NCI-H1930 (cell line): ENCODE measurements at places on chromosomes 7 and 10.
A peak's percentile ranks its signal among the peaks of the same experiment; 100 is the strongest.

DNA sequence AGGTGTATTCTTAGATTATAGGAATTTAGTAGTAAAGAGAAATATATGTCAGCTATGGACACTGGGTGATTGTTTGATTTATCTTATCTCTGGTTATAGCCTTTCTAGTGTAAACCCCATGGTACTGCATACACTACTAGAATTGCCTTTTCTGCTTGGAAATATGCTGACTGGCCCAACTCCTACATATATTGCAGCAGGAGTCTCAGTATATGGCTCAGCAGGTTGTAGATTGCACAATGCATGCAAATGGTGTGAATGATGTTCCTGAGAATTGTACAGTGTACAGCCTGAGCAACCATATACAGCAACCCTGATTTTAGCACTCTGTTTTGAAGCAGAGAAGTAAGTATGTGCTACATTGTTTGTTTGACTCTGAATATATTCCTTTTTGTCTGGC lies 153.4 kb upstream of the NPY start:
- no peak for DNase-seq

GRCh38 chr10:4650582-4650981 lies 175.4 kb upstream of the AKR1E2 start:
- no peak for DNase-seq

DNA sequence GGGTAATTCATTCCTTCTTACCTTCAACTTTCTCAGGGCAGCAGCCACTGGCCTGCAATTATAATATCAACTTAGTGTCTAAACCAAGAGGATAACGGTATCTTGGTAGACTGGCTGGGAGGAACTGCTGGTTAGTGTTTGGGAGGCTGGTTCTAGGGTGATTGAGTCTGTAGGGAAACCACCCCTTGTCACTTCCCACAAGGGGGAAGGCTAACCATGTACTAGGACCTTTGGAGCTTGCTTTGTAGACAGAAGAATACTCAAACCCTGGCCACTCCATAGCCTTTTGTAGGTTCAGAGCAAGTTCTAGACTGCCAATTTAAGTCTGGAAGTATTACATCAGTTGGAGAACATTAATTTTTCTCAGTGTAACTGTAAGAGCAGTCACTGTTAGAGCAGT lies 51.3 kb downstream of the NHLRC2 start:
- no peak for DNase-seq

DNA sequence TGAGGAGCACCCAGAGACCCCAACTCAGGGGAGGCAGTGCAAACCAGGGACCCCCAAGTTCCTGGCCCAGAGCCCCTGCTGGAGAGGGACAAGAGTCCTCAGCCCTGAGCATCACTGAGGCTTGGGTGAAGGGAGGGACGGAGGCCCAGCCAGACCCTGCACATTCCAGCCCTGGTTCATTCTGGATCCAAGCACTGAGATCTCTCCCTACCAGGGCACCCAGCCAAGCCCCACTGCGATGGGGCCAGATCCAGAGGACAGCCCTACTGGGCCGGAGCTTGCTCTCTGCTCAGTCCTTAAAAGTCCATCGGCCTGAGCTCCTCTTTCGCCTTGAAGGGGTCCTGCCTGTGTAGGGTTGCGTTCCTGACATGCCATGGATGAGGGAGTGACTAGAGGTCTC lies 40.5 kb upstream of the RABGEF1 start:
- DNase-seq = no peak

- DNase-seq = peak; percentile 79
These were observed 57.6 kb upstream of the EZH2 start for GRCh38 chr7:148941598-148942275.

GRCh38 chr7:138245682-138246081 lies 169.4 kb downstream of the AKR1D1 start:
- DNase-seq = no peak

DNA sequence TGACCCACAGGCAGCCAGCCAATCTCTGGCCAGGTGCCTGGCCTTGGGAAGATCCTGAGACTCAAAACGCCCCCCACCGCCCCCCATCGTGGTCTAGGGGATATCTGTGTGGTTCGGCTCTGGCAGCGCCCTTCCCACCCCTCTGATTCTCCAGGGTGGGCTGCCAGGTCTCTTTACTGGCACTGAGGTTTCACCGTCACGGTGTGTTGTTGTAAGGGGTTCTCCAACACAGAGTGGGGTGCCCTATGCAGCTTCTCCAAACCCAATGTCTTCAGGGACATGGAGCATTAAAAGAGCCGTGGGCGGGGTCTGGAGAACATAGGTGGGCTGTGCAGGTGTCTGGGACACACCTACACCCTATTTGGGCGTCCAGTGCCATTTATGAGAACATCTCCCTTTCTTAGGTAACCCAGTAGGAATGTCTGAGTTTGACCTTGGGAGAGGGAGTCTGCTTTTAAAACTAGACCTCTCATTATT lies 1.5 kb downstream of the MAFK start:
- no peak for DNase-seq

- peak; percentile 54 for DNase-seq
These were observed 84.7 kb downstream of the SNX10 start for GRCh38 chr7:26376175-26376917.

GRCh38 chr10:7601023-7601656 lies 65.6 kb downstream of the ITIH5 start:
- no peak for DNase-seq

DNA sequence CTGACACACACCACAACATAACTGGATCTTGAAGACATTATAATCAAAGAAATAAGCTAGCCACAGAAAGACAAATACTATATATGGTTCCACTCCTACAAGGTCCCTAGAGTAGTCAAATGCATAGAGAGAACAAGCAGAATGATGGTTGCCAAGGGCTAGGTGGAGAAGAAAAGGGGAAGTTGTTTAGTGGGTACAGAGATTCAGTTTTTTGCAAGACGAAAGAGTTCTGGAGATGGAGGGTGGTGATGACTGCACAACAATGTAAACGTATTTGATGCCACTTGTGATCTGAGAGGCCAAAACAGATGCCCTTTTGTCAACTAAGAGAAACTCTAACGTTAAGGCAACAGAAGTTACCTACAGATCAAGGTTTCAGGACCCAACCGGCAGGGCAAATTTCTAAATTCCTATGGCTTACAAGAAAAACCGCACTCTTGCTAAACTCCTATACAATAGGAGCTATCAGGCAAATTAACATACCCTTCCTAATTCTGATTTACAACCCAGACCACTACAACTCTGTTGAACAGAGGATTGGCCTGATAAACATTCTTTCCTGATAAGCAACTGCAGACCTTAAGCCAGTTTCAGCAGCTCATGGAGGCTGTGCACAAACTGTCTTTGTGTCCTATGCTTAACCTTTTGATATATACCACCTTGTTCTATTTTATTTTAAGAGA lies 69.0 kb downstream of the FAM107B start:
- DNase-seq = no peak

GRCh38 chr10:84176836-84177474 lies 3.4 kb downstream of the GPR15LG start:
- DNase-seq = no peak

GRCh38 chr10:96255549-96256333 lies 15.6 kb downstream of the BLNK start:
- no peak for DNase-seq

GRCh38 chr7:57198801-57199200 lies 66.6 kb upstream of the ZNF479 start:
- DNase-seq = no peak

DNA sequence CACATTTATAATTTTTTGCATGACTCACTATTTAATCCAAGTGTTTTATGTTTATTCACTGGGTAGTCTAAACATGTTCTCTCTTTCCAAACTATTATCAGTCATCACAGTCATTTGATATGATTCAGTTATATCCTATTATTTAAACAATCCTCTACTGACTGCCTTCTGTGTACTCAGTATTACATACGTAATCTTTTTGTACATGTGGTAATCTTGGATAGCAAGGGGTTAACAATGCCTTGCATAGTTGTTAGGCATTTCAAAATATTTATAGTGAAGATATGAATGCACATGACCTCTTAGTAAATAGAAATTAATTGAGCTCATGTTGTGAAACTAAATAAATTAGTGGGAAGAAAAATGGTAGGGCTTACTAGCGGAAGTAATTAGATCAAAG lies 379.4 kb upstream of the KIAA1217 start:
- DNase-seq = no peak

DNA sequence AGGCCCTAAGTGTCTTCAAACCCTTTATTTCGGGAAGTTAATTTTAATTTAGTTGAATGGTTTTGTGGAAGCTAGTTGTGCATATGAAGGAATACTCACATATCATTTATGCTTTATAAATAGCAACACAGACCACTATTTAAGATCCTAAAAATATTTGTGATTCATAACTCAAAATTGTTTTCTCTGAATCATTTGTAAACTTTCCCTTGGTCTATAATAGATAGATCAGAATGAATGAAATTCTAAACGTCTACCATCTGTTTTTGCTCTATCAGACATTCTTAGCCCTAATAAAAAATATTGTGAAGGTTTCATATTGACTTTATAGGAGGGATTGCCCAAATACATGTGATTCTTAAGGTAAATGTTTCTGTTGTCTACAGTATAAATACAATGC lies 43.5 kb downstream of the LOXL4 start:
- no peak for DNase-seq

GRCh38 chr10:61640856-61641255 lies 21.9 kb upstream of the CABCOCO1 start:
- no peak for DNase-seq
